ENCODE measurements at places on chromosomes 4 and X.

DNA sequence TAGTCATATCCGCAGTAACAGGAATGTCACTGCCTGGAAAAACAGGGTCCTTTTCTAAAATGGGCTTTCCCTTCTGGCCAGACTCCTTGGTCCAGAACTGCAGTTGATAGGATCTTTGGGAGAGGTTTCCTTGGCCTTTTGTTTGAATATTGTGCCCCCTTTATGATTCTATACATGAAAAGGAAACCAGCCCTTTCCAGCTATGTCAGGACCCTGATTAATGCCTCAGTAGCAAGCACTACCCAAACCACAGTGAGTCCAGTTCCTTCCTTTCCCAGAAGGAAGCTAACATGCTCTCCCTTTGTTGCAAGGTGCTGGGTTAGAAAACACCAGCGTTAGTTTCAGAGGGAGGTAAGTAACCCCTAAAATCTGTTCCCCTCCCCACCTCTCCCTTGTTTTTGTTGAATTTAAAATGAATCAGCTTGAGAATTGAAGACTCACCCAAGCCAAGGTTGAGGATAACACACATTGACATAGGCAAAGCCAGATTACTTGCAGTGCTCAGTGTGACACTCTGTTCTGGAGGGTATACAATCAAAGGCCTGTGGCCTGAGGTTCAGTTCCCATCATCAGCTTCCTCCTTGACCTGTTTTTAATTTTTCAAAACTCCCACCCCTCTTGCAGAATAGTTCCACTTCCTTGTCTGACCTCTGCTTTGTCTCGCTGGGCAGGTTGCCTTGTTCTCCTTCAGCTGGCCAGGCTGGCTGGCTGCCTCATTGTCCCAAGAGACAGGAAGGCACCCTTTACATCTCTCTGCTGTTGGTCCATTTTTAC, 87.6 kb upstream of the PLAC1 start:
- DNase-seq: no peak

DNA sequence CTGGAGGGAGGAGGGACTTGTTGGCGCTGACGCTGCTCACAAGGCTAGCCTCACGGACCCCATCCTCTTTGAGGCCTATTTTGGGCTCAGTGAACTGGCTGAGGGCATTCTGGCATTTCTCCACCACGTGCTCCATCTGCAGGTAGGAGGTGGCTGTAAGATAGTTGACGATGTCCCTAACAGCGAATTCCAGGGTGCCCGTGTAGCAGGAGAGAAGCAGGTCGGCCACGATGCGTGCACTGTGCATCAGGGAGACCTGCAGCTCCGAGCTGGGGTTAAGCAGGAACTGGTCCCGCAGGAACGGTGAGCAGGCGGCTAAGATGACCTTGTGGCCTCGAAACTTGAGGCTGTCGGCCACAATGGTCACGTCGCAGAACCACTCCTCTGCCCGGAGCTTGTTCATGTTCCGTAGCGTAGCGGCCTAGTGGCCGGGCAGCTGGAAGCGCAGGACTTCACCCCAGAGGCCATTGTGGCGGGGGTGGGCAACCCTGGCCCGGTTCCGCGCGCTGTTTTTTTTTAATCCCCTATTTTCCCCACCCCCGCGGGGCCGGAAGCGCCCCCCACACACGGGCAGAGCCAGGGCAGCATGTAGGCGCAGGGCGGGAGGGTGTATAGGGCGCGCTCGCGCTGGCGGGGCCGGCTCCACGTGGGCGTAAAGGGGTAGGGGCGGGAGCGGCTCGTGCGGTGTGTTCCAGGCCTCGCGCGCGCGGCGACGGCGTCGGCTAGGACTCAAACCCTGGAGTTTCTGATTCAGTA, 73.2 kb downstream of the UBE2K start:
- DNase-seq: no peak

GRCh38 chr4:165709516-165709915, 163.5 kb upstream of the TLL1 start:
- DNase-seq: no peak

DNA sequence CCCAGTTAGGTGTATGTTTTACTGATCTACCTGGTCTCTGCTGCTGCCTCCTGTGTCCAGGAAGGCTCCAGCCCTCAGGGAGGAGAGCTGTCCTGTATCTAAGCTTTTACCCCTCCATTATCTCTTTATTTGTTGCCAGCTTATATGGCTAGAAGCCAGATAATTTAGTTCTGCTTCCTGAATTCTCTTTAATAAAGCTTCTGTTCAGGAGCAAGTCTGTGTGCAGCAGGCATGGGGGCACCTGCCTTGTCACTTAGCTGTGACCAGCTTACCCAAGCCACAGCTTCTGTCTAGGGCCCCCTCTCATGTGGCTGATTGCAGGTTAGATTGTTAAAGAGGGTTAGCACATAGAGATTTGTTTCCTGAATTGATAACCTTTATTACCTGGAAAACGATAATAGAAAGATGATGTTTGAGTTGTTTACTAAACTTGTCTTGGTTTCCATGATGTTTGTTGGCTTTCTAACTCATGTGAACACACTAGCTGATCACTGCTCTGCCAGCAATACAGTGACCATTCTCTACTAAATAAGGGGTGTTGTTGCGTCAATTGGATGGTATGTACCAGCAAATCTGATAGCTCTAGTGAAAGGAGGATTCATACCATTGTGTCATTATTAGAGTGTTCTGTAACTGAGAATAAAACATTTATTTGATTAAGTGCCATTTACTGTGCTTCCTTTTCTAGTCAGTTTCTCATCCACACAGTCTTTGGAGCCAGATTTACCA, 189.8 kb upstream of the ANK2 start:
- no peak for DNase-seq

GRCh38 chr4:84677995-84678394, 95.1 kb downstream of the CDS1 start:
- no peak for DNase-seq

DNA sequence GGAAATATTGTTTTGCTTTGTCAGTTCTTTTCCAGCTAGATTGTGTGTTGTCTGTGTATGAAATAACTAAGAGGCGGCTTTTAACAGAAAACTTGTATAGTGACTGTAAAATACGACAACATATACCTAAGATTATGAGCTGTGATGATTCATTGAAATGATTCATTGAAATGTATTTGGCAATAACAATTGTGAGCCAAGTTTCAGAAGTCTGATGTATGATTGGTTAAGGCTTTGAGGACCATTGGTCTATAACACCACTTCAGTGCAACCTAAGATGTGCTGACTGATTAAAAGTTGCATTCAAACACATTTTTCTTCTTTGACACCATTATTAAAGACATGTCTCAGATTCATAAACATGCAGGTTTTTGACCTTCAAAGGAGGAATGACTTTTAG, 76.6 kb downstream of the PTPN13 start:
- no peak for DNase-seq

DNA sequence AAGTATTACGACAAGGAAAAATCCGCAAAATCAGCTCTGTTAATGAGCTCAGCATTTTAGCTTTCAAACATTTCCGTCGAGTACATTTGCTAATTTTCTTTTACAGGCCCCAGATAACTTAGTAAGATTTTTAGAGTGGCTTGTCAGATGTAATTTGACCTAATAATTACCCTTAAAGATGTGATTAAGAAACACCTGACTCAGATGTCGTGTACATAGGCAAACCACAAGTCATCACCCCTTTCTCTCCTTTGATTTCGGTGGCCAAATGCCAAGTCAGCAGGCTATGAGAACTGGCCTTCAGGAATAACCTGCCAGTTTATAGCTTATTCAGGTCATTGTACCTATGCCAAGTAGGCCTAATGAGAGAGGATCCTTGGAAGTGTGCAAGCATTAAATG, 369.6 kb downstream of the PCDH7 start:
- no peak for DNase-seq

- no peak for DNase-seq
Measured at GRCh38 chrX:45668686-45669443, 468.2 kb upstream of the DIPK2B start.

- DNase-seq: no peak
Measured at GRCh38 chr4:5724377-5724776, 13.4 kb downstream of the EVC start.

DNA sequence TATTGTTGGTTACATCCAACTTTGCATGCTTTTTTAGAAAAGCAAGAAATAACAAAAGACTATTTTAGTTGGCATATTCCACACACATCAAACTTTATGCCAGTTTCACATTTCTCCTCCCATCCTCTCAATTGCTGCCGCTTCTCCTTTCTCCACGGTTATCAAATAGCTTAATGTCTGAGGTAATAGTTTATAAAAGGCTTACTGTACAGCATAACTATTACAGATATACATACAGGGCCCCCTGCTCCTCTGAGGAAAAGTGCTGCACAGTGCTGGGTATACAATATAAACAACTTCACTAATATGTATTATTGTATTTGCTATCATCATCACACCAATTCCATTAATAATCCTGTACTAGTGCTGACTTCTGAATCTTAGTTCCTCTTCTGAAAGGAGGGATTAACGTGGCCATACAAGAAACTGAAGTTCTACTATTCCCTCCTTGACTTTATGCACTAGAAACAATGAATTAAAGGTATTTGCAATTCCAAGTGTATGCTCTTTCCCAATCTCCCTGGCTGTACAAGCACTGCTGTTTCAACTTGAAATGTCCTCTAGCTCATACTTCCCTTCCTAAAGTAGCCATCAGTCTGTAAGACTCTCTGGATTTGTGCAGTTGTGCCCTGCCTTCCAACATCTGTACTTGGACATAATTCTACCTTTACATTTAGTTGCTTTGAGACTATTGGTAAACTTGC, 2.5 kb downstream of the CCNI start:
- no peak for DNase-seq

DNA sequence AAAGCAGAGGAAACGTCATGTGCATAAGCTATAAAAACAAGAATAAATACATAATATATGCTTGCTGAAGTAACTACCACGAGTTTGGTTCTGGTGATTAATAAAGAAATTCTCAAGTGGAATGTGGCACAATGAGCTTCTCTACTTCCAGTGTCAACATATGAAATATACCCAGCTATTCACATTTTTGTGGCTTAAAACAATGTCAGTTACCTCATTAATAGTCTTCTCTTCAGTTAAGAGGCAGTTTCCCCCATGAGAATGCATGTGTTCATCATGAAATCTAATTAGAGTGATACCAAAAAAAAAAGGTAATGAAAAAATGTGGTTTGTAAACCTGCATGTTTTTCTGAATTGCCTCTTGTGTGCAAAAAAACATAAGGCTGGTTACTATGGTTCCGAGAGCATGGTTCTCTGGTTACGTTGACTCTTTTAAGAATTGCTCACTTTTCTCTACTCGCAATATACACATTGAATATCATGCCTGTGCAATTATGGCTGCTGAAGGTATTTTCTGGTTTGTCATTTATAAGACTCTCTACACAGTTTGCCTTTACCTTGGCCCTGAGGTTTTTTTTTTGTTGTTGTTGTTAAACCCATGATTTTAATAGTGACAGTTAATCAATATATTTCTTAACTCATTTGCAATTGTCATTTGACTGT, 108.2 kb downstream of the PCDH7 start:
- DNase-seq: no peak

DNA sequence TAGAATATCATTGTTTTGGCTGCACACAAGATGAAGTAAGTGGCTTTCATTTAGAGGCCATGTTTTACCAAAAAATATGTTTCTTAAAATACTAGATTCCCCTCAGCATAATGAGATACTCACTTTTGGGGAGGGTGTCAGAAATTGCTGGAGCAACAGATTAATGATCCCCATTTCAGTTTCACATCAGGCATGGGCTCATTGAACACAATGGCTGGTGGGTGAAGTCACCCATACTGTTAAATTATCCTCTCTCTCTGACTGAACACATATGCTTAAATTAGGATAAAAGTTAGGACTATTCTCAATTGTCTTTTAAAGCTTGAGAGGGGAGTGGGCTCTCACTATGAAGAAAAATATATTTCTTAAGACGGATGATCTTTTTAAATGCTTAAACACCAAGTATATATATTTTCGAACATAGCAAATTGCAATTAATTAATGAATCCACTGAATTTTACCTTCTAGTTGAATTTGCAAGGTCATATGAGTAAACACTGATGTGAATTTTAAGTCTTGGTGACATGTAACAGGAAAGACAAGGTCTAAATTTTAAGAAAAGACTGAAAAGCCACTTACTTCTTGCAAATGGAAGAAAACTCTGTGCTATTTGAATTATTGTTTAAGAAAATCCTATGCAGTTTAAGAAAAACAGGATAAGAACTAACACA, 2.5 kb downstream of the GPM6A start:
- DNase-seq: no peak

- no peak for DNase-seq
Measured at GRCh38 chr4:73741031-73741749, 821 bp downstream of the CXCL8 start.
